ENCODE measurements at places on chromosomes 2 and 18.

DNA sequence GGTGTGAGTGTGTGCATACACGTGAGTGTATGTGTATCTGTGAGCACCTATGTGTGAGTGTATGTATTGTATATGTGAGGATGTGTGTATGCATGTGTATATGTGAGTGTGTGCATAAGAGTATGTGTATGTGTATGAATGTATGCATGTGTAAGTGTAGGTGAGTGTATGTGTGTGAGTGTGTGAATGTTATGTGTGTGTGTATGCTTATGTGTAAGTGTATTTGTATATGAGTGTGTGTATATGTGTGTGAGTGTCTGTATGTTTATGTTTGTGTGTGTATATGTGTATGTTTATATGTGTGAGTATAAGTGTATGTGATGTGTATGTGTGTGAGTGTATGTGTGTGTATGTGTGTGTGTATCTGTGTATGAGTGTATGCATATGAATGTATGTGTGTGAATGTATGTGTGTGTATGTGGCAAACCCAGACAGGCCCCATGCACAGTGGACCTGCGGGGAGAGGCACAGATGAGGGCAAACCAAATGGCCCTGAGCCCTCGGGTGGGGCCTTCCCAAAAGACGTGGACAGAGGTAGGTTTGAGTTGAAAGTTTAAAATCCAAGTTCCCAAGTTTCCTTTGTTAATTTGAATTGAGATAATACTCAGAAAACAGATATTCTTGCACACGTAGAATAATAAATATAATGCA lies 51.5 kb downstream of the EDAR start:
- DNase-seq = no peak

DNA sequence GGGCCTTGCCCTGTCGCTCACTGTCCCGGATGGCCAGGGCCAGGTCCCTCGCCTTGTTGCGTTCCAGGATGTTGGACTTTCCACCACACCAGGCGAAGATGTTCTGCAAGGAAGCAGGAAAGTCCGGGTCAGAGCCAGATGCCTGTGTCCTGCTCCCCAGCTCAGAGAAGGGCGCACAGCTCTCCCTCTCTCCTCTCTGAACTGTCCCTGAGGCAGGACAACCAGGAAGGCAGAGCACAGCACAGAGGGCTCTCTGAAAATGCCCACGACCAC lies 11.0 kb downstream of the CAPG start:
- DNase-seq = no peak

DNA sequence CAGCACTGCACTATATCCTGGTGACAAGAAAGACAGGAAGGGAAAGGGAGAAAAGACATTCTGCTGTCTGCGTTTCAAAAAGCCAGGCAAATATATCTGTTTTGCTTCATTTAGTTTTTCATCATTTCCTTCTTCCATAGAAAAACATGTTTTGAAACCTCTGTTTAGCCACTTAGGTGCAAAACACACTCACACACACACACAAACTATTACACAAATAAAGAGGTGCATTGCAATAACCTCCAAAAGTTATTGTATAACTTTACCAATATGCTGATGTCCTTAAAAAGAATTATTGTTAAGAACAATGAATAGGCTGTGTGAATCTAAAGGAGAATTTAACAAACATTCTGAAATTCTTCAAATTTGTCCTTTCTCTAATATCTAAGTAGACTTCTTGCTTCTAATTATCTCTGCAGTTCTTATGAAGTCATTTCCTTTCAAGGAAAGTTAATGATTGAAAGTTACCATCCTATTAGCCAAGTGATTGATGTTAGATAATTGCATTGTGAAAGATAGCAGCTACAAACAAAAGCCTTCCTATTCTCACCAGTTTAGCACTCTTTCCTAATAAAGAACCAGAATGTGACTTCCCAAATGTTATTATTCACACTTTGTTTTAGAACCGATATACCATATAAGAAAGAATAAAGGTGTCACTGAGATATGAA lies 516.7 kb downstream of the KCNJ3 start:
- DNase-seq = no peak

DNA sequence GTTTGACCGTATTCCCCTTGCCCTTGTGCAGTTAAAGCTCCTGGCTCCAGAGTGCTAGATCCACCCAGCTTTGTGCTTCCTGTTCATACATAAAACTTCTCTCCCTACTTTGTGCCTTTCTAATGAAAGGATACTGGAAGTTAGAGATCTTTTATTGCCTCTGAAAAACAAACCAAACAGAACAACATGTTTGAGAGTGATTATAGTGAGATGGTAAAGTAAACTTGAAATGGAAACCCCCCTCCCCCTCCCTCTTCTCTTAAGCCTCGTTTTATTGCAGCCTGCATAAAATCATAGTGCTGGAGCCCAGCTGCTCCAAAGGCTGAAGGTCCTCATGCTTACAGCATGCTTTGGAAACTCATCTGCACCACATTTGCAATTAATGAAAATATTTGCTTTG lies 125.1 kb downstream of the TANC1 start:
- DNase-seq = no peak

- no peak for DNase-seq
Observed at GRCh38 chr2:209471037-209471436, 47.2 kb downstream of the MAP2 start.

DNA sequence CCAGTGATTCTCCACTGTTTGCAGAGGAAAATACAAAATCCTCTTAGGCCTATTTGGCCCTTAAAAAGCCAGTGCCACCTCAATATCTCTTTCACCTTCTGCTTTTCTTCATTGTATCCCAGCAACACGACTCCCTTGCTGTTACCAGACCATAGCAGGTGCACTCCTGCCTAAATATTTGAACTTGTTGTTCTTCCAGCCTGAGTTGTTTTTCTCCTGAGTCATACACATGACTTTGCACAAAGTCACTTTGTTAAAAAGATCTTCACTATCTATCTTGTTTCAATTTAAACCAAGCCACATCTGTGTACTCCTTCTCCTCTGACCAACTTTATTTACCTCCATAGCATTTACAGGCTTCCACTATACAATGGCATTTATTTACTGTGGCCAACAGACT lies 103.6 kb downstream of the LRRTM4 start:
- DNase-seq = no peak

- DNase-seq = no peak
Observed at GRCh38 chr2:3644246-3644525, 13.8 kb upstream of the ALLC start.

- DNase-seq = no peak
Observed at GRCh38 chr18:56927786-56928185, 219.1 kb upstream of the BOD1L2 start.

DNA sequence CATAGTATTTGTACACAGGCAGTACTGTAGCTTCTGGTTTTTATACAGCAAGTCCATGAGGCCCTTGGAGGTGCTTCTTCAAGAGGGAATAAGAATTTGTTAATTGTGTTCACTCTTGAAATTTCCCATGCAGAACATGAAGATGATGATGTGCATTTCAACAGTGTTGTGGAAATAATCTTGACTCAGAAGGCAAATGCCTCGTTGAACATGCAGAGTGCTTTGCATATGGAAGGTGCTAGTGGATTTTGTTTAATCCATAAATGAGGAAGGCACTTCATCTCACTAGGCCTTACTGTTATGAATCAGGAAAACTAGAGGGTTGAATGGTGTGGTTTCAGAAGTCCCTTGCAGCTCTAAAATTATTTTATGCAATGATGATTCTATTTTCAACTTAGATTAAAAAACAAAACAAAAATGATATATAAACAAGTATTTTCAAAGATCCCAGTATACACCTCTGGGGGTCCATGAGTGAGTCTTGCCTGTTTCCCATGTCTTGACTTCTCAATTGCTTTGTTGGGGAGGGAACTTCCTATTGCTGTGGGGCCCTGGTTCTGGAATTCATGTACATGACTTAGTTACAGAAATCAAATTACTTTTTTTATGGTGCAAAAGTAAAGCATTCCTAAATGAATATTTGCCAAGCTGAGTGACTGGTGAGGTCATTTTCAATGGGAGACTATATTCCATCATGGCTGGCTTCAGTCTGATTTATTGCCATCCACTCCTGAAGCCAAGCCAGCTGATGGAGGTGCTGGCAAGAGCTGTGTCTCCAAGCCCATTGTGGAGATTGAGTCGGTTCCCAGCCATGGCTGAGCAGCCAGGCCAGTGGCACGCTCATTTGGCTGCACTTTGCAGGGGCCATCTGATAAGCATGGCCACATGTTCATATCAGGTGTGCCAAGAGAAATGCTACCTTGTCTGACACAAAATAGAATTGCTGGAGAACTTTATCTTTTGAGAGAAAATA lies 56.5 kb downstream of the MGAT5 start:
- no peak for DNase-seq

DNA sequence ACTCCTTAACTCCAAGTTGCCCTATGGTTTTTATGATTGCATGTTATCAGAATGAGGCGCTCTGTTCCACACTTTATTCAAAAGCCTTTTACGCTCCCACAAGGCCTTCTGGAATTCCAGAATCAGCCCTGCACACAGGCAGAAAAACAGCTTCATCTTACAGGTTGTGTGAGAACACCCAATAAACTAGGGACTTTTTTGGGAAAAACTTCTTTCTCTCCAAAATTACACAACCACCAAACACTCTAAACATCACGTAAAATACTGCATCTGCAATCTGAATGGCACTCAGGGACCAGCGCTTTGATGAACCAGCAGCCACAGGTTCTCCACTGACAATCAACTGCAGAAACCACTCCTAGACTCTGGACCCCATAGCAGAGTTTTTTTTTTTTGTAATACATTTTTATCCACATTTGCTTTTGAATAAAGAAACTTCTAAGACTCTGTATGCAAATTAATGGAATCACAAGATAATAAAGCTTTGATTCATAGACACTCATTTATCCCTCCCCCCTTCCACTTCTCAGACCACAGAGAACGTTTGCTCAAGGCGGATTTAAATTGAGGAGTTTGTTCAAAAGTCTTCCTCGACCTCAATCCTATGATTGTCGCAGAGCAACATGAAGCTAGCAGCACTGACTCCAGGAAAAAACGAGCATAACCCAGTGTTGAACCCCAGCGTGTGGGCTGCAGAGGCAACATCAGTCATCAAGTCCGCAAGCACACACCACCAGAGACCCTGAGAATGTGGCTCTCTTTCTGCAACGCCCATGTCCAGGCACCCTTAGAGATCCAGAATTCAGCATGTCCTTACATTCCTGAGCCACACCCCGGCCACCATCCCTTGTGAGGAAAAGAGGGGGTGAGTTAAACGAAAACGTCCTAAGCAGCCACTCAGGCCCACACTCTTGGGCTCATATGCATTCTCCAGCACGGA lies 116.5 kb downstream of the MBP start:
- no peak for DNase-seq

- DNase-seq = no peak
Observed at GRCh38 chr2:241678307-241678706, 8.3 kb downstream of the DTYMK start.

DNA sequence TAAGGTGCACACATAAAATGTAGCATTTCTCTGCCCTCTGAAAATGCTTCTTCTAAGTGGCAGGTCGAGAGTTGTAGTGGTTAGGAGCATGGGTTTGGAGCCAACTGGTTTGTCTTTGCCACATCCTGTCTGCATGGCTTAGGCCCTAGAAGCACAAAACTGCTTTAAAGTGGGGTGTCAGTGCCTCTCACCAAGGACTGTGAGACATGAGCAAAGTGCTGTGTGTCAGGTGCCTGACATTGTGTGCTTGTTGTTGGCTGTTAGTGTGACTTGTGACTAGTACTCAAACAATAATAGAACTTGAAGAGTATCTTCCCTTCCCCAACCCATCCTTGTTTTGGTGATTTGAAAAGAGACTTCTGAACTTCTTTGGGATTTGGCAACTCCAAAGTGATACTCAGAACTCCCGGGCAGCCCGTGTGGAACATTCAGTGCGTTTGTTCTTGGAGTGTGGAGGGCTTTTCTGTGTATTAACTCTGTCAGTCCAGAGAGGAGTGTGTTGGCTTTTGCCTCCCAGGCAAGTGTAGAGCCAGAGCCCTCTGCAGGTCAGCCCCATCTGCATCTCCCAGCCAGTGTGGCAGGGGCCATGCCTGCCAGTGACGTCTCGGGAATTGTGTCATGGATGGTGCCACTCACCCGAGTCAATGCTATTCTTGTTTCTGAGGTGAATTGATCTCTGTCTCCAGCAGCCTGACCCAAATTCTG lies 5.0 kb downstream of the MGAT5 start:
- no peak for DNase-seq

DNA sequence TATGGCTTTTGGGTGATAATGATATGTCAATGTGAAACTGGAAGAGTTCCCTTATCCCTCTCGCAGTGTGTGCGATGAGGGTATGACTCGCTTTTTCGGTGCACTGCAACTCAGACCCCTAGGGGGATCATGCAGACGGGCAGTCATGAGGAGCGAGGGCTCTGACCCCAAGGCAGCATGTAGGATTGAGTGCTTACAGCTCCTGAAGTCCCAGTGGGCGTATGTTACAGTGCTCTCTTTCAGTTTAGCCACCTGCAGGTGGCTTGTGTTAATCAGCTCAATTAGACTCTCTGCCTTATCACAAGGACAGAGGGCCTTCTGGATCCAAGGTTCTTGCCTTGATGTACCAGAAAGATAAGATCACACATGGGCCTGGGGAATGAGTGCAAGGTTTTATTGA lies 1269.9 kb upstream of the GYPC start:
- DNase-seq = no peak

DNA sequence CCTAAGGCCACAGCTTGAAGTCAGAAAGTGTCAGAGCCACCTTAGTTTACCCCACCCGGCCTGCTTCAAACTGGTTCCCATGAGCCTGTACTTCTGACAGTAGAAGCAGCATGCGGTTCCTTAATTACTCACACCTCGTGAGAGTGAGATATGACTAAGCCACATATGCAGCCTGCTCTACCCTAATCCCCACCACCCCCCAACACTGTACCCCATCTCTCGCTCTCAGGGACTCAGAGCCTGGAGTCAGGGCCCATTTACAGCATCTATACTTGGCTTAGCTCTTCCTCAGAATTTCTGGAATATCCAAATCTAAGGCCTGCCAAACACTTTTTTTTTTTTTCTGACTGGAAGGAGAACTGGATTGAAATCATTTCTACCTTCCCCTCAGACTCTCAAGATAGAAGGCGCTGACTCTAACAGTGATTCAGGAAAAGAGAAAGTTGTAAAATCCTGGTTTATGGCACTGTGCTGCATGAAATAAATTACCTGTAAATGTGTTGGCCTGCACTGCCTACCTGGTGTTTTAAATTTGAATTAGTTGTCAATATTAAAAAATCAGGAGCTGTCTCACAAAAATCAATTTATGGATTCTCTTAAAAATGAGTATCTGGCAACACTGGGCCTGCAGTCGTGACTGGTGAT lies 360.0 kb downstream of the RND3 start:
- no peak for DNase-seq

- DNase-seq = no peak
Observed at GRCh38 chr18:7878265-7879211, 311.4 kb downstream of the PTPRM start.

- DNase-seq = no peak
Observed at GRCh38 chr18:46331316-46331715, 227.1 kb downstream of the HAUS1 start.

DNA sequence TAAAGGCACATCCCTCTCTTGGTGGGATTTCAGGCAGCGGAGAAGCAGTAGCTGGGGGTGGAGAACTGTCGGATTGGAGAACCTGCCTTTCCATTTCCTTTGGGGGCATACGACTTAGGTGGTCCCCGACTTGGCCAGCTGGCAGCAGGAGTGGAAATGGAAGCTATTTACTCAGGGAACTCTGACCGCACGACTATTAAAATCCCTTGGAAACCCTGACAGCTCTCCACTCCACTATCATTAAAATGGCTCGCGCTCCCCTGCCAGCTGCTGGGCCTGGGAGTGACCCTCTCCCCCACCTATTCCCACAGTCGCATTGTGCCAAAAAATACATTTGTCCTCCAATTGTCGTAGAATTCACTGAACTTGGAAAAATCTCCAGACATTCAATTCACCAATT lies 77.7 kb upstream of the APCDD1 start:
- no peak for DNase-seq

- DNase-seq = no peak
Observed at GRCh38 chr2:207142461-207142860, 23.3 kb downstream of the KLF7 start.

GRCh38 chr2:98806236-98806697 lies 75.3 kb upstream of the MGAT4A start:
- no peak for DNase-seq
